ENCODE measurements at places on chromosomes 12 and 14.

GRCh38 chr14:44863271-44863670 is 98.5 kb downstream of the KLHL28 start:
- no peak for DNase-seq

DNA sequence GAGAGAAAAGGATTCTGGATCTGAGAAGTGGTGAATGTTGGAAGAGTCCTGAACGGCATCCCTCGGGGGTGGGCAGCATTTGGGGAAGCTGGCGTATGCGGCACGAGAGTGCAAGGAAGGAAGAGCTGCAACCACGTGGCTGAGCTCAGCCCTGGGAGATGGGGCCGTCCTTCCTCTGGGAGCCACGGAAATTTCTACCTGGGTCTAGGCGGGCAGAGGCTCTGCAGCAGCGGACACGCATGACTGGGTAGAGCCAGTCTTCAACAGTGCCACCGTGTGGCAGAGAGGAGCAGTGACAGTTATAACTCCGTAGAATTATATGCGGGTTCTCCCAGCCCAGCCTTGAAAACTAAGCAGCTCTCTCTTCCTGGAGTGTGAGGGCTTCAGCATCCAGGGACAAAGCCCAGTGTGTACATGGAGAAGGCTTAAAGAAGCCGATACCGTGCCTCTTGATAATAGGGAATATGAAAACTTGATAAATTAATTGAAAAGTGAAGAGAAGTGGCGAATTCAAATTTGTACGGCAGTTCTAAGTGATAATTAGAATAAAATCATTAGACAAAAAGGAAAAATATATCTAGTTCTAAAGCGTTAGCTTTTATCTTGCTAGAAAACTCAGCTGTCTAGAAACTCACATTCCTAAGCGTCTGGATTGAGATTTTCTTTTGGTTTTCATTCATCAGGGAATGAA is 82.9 kb upstream of the STXBP6 start:
- DNase-seq = peak; percentile 11

DNA sequence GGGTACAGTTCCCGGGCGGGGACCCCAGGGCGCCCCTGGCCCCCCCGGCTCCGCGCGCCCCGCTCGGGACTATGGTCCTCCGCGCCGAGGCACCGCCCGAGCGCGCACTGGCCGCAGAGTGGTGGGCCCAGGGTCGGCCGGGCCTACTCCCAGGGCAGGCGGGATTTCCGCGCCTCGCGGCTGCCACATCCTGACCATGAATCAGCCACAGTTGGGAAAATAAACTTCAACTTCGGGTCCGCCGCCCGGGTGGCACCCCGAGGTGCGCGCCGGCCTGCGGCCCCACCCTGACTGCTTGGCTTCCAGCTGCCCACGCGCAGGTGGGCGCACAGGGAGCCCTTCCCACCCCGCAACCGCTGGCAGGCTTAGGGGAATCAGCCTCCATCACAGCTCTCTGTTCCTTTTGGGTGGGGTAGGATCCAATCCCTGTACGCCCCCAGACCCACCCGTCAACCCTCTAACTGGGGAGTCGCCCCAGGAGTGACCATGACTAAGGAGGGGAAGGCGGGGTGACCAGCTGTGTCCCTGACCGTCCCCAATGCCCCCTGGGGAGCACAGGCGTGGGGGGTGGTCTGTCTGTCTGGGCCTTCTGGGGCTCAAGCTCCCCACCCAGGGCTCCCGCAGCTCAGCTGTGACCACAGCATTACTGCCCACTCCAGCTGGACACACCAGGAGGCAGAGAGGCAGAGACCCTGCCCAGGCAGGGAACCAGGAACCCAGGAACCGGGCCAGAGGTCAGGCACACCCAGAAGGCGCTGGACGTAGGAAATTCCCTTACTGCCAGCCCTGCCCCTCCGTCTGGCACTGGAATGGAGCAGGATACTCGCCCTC is 678 bp downstream of the INF2 start:
- no peak for DNase-seq

DNA sequence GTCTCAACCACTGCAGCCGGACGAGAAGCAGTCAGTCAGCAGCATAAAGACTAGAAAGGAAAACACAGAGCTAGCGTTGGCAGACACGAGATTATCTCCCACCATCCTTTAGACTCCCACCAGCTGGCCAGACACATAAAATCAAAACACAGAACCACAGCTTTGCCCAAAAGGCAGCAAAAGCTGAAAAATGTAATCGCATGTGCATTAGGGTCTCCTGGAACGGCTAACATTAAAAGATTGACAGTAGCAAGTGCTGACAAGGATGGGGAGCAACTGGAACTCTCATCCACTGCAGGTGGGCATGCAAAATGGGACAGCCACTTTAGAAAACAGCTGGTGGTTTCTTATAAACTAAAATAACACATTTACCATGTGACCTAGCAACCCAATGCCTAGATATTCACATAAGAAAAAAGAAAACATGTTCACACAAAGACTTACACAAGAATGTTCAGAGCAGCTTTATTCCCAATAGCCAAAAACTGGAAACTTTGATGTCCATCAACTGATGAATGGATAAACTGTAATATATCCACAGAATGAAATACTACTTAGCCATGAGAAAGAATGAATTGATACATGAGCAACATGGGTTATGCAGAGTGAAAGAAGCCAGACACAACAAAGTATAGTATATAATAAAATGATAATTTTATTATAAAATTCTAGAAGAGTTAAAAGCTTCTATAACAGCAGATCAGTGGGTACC is 37.7 kb downstream of the NCOR2 start:
- DNase-seq = no peak
